ENCODE measurements at places on chromosomes 13 and 19. TPM values are rescaled to one million over a fixed set of nuclear protein-coding genes. Genes with fewer than 3 reads are reported as not detected.

DNA sequence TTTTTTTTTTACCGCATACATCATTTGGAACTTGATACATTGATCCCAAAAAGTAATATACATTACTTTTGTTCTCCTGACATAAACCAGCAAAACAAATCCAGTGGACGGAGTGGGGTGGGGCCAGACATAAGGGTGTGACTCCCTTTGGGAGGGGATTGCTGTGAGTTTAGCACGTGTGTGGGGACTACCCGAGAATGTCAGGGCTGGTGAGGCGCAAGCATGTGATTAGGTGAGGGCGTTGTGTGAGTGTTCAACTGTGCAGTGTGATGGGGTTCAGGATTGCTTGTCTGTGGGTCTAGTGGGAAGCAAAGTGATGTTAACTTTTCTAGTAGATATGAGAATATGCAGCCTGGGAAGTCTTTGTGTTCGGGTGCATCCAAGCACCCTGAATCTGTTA, 468.0 kb downstream of the TSHZ3 start:
- no peak for DNase-seq

Gene DNAJC15
- 22.5 TPM for total RNA-seq

Gene USE1
- 36.1 TPM for total RNA-seq

GRCh38 chr13:106492588-106493475, 42.6 kb downstream of the EFNB2 start:
- no peak for DNase-seq

DNA sequence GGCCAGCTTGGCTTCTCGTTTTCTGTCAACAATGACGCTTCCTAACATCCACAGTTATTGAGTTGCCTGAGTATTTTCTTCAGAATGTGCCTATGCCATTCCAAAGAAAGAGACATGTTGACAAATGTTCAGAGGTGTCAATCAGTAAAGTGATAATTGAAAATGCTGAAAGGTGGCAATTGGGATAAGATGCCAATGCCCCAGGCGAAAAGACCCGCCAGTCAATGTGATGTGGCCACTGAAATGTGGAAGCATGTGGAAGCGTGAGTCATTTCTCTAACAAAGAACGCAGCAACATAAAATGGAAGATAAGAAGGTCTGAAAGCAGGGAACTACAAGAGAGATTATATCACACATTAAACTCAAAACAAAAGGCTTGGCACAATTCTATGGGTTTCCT, 882.2 kb upstream of the SLC10A2 start:
- no peak for DNase-seq

DNA sequence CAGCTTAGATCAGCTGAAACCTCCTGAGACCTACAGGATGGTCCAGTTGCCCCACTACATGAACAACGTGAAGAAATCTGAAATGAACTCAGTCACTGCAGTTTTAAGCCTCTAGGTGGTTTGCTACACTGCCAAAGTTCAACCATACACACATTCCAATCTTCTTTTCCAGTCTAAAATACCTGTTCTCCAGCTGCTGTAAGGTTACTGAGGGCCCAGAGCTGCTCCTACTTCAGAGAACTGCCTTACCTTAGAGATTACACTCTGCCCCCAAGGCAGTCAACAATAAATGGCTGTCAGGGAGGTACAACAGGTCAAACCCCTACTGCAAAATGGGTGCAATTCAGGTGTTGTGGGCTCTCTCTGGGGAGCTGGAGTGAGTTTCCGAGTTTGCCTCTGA, 154.1 kb upstream of the MIR17HG start:
- DNase-seq = no peak

DNA sequence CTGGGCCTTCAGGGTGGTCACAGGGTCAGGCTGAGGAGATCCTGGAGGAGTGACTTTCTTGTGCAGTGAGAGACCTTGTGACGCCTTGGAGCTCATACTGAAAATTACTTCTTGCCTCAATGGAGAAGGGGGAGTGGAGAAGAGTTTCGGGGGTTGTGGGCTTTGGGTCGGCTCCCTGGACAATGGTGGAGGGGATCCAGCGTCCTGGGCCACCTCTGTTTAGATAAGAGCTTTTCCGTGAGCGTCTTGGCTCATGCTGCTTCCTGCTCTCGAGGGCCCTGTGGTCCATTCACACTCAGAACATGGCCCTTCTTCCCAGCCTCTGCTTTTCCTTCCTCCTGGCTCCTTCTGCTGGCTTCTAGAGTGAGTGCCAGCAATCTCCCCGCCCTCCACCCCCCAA, 81.9 kb downstream of the FLT1 start:
- no peak for DNase-seq

Gene SMIM44
- total RNA-seq = not detected

DNA sequence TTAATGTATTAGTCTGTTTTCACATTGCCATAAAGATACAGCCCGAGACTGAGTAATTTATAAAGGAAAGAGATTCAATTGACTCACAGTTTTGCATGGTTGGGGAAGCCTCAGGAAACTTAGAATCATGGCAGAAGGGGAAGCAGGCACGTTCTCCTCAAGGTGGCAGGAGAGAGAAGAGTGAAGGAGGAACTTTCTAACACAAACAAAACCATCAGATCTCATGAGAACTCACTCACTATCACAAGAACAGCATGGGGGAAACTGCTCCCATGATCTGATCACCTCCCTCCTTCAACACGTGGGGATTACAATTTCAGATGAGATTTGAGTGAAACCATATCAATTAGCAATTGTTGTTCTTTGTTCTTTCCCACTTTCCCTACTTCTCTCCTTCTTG, 689.0 kb upstream of the SLITRK1 start:
- no peak for DNase-seq

Gene CASP14
- not detected for total RNA-seq

DNA sequence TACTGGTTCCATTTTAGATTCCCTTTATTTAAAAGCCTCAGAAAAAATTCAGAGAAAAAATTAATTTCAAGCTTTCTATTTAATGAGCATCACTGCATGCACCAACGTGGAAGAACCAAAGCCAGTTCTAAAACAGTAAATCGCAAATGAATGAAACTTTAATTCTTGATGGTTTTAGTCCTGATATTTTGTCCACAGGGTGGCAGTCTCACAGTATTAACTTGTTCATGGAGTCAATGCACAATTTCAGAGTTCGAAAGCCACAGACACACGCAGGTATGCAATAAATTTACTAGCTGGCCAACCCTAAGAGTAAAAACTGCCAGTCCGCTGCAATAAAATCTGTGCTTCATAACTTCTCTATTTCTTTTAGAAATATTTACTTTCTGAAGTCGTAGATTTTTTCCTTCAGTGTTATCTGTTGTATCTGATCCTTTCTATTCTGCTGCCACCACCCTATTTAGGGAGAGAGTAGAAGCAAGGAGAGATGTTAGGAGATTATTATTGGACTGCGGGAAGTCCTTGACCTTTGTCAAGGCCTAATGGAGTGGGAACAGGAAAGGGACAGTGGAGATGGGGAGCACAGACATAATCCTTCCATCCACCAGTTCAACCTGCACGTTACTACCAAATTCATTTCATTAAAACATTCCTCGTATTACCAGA, 7.0 kb upstream of the WBP4 start:
- no peak for DNase-seq

Gene ERICH6B
- total RNA-seq = not detected

DNA sequence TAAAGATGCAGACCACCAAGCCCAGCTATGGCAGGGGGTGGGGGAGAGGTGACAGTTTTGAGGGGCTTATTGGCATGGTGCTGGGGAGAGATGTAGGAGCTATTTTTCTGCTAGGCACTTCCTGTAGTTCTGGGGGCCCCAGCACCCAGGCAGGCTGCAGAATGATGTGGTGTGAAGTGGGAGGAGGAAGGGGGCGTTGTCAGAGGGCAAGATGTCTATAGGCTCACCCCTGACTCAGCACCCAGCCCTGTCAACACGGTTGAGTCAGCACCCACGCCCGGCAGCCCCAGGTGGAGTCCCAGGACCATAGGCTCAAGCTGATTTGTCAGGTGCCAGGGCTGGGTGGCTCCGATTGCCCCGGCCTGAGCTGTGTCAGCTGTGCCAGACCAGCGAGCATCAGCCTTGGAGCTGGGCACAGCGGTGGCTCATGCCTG, 5.8 kb downstream of the KLF2 start:
- DNase-seq = no peak

Gene ACER1
- not detected for total RNA-seq
